NCI-H774 (cell line): ENCODE measurements at places on chromosomes 6 and 20.

- no peak for DNase-seq
Observed at GRCh38 chr6:2708456-2708855, 42.3 kb downstream of the MYLK4 start.

DNA sequence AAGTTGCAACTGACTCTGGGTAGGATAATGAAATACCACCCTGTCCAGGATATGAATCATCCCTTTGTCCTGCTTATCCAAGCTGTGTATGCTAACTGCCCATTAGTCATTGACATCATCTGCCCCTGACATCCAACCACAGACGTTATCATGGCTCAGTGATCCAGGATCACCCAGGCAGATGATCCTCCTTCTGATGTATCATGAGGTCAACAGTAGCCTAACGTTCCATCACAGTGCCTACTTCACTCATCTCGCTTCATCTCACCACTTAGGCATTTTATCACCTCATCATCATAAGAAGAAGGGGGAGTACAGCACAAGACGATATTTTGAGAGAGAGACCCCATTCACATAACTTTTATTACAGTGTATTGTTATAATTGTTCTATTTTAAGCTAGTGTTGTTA lies 13.4 kb upstream of the BTN3A2 start:
- DNase-seq = no peak

GRCh38 chr6:25004357-25004756 lies 68.6 kb upstream of the RIPOR2 start:
- no peak for DNase-seq

GRCh38 chr6:5160206-5160605 lies 75.1 kb downstream of the PPP1R3G start:
- DNase-seq = no peak

- DNase-seq = no peak
Observed at GRCh38 chr6:40887792-40888340, 151.2 kb downstream of the UNC5CL start.

DNA sequence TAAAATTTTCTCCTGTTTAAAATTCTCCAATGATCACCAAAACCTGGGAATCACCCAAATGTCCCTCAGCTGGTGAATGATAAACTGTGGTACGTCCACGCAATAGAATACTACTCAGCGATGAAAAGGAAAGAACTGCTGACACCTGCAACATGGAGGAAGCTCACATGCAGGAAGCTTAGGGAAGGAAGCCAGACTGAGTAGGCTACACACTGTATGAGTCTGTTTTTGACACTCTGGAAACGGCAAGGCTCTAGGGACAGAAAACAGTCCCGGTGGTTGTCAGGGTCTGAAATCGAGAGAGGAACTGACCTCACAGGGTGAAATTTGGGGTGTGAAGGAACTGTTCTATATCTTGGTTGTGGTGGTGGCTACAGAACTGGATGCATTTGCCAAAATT lies 25.2 kb upstream of the TLDC2 start:
- DNase-seq = no peak

DNA sequence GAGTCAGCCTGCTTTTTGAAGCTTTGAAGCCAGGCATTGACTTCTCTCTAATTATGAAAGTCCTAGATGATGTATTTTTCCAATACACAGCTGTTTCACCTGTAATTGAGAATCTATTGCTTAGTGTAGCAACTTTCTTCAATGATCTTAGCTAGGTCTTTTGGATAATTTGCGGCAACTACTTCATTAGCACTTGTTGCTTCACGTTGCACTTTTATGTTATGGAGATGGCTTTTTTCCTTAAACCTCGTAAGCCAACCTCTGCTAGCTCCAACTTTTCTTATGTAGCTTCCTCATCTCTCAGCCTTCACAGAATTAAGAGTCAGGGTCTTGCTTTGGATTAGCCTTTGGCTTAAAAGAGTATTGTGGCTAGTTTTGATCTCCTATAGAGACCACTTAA lies 44.8 kb downstream of the PHIP start:
- DNase-seq = no peak

- no peak for DNase-seq
Observed at GRCh38 chr6:86355271-86355670, 582.1 kb upstream of the HTR1E start.

DNA sequence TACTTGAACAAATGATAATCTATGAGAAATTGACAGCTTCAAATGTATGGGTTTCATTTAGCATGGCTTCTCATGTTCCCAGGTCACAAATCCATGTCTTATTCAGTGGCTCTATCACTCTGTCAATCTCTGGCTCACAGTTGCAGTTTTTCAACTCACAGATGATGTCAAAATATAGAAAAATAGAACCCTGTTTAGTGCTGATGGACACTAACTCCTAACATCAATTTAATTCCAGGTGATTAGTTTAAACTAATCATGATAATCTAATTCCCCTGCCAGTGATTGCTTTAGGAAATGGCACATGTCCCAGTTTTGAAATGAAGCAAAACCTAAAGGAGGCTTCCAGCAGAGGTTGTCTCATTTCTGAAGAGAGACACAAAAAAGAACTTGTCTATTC lies 13.0 kb downstream of the KHDC1 start:
- no peak for DNase-seq

DNA sequence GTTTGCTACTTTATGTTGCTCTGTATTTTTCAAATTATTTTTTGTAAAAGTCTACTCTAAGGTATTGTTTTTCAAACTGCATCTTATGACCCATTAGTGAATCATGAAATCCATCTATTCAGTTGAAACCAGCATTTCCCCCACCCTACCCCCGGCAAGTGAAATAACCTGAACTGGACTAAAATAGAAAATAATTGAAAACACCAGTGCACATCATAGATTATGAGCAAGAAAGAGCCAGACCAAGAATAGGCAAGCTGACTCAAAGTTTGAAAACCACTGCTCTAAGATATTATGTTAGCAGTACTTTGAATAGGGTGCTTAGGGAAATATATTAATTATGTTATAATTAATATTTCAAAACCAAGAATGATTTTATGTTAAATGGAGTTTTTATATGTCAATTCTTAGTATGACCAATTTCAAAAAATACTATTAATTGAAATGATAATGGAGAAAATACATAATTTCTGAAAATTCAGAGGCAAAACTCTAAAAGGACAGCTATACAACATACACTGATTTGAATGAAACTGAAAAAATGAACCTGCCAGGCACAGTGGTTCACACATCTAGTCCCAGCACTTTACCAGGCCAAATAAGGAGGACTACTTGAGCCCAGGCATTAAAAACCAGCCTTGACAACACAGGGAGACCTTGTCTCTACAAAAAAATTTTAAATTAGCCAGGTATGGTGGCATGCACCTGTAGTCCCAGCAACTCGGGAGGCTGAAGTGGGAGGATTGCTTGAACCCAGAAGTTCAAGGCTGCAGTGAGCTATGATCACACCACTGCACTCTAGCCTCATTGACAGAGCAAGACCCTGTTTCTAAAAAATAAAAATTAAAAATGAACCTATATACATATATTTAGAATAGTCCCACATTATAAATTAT lies 112.0 kb downstream of the CDK19 start:
- no peak for DNase-seq

- DNase-seq = peak; percentile 4
Observed at GRCh38 chr20:64244870-64245603, 10.5 kb upstream of the PCMTD2 start.

GRCh38 chr6:70586114-70586513 lies 19.4 kb downstream of the SDHAF4 start:
- no peak for DNase-seq
